Hematopoietic multipotent progenitor cell treated with erythropoietin and hydrocortisone succinate and interleukin-3 and kit ligand, for 17 days (in vitro differentiated cells): ENCODE measurements at places on chromosomes 1 and 21.

DNA sequence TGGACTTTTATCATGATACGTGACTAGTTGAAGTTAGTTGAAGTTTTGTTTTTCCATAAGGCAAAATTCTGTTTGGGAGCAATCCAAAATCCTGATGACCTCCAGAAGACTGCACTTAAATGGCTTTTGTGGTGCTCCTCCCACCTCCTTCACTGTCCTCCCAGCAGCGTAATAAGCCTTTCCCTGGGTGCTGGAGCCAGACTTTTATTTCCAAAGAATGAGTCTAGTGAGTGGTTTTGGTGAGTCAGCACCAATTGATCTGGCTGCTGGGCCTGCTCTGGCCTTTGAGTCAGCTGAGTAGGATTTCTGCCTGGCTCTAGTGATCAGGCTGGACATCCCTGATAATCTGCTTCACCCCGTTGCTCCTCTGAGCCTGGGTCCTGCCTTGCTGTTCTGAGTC, 21.7 kb upstream of the KCND3 start:
- DNase-seq = no peak

- no peak for DNase-seq
Observed at GRCh38 chr1:150295476-150295875, 1.8 kb downstream of the MRPS21 start.

DNA sequence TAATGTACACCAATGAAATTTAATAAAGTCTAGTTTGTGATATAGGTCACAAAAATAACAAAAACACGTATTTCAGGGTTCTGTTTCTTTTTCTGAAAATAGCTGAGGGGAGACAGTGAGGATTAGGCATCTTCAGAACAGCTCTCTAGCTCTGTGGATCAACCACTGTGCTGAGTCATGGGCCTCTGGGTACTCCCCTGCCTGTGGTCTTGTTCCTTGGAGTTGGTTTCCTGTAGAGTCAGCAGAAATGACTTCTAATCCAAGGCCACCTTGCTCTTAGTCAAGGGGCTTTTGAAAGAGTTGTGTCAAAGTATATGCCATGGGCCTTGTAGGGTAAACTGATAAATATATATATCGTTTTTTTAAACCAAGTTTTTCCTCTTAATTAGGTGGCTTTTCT, 141.8 kb upstream of the ZRANB2 start:
- no peak for DNase-seq

DNA sequence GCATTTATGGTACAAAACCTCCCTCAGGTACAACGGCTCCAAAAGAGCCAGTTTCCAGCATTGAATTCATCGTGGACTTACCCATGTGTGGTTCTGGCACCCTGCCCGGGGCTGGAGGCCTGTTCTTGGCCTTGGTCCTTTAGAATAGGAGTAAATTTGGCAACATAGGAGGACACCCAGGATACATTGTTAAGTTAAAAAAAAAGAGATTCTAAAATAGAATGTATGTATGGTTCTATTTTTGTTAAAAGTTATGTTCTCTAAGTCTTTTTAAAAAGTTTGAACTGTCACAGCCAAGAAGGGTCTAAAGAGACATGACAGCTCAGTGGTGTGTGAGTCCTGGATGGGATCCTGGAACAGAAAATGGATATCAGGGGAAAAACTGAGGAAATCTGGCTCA, 25.9 kb downstream of the EPHX1 start:
- no peak for DNase-seq

DNA sequence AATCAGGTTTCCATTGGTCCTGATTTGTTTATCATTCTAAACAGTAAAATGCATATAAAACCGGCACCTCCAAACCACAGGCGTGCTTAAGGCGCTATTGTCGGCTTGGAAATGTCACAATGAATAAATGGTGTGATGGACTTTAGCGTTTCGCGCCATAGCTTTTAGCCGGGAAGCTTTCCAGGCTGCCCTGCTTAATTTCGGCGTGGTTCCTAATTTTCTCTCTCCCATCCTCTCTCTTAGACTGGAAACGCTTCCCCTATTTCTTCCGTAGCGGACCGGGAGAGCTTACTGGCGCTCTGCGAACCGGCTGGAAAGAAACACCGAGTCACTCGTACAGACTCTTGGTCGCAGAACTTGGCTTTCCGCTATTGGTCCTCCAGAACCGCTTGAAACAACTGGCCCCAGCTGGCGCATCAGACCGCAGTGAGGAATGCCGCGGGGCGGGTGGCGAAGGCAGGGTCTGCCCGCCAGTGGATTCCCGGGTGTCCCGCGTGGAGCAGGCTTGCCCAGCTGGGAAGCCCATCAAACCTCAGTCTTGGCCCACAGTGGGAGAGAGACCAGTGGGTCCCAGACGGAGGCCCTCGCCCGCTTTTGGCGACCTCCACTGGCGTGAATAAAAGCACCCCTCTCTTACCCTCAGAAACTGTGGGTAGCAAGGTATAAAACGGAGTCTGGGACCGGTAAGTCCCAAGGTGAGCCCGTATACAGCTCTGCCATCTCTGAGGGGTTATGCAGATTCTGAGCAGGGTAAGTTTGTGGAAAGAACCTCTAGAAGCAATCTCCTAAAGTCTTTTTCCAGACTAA, 4.0 kb upstream of the LHX8 start:
- no peak for DNase-seq

DNA sequence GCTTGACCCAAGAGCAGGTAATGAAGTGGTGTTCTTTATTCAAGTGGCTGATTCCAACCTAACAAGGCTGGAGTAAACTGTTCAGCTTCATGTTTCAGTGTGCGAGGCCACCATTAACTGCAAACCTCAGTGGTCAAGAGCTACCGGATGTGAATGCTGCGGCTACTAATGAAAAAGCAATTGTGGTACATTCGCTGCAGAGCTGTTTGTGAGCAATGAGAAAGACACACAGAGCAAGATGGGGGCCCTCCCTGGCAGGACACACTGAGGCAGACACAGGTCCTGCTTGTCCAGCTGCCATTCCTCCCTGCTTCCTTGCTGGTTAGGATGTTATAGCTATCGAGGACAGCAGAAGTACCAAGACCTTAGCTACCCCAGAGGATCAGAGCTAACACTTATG, 26.1 kb downstream of the SYF2 start:
- no peak for DNase-seq

DNA sequence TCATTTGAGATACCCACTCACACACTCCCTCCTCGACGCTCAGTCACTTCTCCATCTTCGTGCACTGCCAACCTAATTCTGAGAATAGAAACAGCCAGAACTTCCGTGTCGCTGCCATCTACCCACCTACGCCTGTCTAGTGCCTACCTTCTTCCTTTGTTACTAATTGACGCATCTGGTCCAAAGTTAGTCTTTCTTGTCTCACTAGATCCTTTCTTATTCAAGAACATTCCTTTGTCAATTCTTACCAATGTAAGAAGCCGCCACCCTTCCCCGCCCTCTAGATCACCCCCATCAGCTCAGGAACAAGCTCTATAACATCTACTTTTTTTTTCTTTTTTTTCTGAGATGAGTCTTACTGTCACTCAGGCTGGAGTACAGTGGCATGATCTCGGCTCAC, 3.7 kb downstream of the PADI6 start:
- no peak for DNase-seq

DNA sequence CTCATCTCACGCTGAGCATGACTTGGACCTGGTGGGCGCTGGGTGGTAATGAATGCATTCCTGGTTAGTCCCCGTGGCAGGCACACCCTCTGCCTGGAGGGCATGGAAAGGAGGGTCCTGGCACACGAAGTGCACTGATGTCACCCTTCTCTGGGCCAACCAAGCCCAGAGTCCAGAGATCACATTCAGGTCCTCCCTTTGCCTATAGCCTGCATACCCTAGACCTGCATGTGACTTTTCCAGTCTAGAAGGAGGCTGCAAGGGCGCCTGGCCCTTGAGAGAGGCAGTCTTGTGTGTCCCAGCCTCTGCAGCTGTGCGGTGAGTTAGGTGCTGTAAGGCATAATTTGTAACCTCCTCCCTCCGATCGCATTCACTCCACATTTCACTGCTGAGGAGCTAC, 22.1 kb downstream of the PADI2 start:
- DNase-seq = no peak

- DNase-seq = no peak
Observed at GRCh38 chr21:41726058-41726558, 40.7 kb downstream of the RIPK4 start.

DNA sequence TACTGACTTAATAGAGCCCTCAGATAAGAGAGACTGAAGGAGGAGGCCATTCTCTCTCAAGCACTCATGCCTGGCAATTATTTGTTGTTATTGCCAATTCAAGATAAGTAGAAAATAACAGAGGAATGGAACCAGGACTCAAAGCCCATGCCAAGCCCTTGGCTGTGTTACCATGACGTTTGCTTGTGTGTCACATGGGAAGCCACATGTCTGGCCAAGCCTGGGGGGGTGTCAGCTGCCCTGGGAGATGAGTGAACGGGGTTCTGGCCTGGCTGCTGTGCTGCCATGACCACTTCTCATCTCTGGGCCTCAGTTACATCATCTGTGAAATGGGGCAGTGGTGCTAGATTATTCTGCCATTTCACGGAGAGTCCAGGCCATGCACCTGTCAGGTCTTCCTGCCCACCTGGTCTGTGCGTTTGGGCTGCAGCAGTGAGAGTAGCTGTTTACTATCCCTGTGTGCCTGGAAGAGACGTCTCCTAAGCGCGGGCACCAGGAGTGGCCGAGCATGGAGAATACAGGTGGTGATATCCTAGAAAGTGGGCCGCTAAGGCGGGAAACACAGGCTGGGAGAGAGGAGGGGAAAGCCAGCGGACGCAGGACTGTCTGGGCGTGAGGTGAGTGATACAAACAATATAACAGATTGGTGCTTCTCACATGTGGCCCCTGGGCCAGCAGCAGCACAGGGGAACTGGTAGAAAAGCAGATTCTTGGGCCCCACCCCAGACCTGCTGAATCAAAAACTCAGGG, 67.8 kb downstream of the MAN1C1 start:
- DNase-seq = no peak

GRCh38 chr1:22363403-22364325, 88.0 kb upstream of the ZBTB40 start:
- DNase-seq = no peak

DNA sequence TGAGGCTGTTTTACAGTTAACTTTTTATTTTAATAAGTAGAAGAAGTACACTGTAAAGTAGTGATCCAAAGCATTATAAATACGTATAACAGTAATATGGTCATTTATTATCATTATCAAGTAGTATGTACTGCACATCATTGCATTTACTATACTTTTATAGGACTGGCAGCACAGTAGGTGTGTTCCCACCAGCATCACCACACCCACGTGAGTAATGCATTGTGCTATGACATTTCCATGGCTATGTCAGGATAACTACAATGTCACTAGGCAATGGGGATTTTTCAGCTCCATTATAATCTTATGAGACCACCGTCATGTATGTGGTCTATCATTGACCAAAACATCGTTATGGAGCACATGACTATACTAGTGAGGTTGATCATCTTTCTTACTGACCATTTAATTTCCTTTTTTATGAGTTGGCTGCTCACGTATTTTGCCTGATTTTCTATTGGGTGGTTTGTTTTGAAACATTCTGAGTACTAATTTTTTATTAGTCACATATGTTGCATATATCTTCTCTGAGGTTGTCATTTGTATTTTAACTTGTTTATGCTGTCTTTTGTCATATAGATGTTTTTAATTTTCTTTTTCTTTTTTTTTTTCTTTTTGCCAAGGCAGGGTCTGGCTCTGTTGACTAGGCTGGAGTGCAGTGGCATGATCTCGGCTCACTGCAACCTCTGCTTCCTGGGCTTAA, 25.3 kb upstream of the SHCBP1L start:
- no peak for DNase-seq

DNA sequence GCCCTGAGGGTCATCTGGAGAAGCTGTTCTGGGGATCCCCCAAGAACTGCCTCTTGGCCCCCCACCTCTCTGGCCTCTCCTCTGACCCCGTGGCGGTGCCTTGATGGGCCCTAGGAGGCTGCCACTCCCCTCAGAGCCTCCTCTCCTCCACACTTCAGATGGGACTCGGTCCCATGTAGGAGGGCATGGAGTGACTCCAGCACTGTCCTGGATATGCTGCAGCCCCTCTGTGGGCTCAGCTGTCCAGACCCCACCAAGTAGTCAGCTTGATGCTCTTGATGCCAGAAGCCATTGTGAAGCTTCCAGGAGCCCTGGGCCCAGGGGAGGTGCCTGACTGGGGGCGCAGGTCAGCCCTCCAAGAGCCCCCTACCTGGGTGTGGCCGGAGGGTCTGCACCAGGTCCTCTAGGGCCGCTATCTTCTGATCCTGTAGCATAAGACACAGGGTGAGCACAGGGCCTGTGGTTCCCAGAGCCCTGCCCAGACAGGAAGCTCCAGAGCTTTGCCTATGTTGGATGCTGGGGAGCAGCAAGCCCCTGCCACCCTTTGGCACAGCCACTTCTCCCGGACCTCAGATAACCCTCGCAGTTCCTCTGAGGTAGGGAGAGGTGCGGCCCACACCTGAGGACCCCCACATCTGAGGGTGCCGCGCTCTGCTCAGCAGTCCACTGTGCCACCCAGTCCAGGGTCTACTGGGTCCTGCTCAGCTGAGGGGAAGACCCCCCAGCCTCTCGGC, 9.2 kb downstream of the UBXN11 start:
- DNase-seq = no peak

DNA sequence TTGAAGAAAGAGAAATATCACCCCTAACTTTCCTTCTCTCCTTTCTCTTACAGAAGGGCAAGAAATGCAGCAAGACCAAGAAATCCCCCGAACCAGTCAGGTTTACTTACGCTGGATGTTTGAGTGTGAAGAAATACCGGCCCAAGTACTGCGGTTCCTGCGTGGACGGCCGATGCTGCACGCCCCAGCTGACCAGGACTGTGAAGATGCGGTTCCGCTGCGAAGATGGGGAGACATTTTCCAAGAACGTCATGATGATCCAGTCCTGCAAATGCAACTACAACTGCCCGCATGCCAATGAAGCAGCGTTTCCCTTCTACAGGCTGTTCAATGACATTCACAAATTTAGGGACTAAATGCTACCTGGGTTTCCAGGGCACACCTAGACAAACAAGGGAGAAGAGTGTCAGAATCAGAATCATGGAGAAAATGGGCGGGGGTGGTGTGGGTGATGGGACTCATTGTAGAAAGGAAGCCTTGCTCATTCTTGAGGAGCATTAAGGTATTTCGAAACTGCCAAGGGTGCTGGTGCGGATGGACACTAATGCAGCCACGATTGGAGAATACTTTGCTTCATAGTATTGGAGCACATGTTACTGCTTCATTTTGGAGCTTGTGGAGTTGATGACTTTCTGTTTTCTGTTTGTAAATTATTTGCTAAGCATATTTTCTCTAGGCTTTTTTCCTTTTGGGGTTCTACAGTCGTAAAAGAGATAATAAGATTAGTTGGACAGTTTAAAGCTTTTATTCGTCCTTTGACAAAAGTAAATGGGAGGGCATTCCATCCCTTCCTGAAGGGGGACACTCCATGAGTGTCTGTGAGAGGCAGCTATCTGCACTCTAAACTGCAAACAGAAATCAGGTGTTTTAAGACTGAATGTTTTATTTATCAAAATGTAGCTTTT, 2.4 kb downstream of the CCN1 start:
- no peak for DNase-seq

DNA sequence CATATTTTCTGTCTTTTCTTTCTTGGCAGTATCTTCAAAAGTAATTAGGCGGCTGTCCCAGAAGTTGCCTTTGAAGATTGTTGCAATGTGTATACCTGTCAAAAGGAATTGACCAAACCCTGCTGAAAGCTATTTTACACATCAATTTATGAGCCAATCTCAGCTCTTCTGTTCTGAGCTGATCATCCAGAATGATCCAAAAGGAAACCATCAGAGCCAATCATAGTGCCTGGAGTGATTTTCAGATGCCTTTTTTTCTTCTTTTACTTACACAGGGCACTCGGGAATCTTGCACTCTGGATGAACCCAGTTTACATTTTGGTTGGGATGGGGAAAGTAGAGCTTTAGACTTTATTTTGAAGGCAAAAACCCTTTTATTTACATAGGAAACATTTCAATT, 21.8 kb upstream of the APOBEC4 start:
- no peak for DNase-seq

GRCh38 chr1:208077232-208078075, 166.5 kb upstream of the CD34 start:
- no peak for DNase-seq
